ENCODE measurements at places on chromosomes 12 and 14.
A peak's percentile ranks its signal among the peaks of the same experiment; 100 is the strongest.

GRCh38 chr12:28035500-28035899, 63.0 kb upstream of the PTHLH start:
- DNase-seq: peak; percentile 26

DNA sequence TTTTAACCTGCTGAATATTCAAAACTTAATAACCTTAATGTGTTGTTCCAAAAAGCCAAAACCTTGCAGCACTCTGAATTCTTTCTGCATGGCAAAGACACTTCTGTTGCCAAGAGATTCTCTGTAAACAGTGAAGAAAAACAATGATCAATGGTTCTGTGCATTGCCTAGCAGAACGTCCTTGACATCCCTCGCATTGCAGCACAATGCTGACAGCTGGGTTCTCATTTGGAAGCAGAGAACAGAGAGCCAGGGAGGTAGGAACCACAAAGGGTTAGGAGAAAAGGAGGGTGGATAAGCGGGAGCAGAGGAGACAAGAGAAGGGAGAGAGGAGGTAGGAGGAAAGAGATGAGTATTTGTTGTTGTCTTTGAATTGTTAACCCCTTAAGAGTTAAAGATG, 501.1 kb downstream of the NAV3 start:
- DNase-seq: no peak

- no peak for DNase-seq
Observed at GRCh38 chr12:82930301-82930700, 243.6 kb downstream of the TMTC2 start.

DNA sequence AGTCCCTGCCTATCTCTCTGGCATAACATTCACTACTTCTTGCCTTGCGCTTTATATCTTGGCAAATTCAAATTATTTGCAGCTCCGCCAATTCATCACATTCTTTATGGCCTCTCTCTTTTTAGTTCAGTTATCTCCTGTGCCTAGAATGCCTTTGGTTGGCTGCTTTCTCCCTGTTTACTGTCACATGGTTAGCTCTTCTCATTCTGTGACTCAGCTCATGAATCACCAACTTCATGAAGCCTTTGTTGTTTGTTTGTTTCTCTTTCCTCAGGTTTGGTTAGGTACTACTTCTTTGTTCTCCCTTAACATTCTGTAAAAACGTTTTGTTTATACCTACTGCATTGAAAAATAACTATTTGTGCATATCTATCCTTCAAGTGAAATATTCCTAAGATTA, 376.5 kb upstream of the GARIN6 start:
- DNase-seq: peak; percentile 57

DNA sequence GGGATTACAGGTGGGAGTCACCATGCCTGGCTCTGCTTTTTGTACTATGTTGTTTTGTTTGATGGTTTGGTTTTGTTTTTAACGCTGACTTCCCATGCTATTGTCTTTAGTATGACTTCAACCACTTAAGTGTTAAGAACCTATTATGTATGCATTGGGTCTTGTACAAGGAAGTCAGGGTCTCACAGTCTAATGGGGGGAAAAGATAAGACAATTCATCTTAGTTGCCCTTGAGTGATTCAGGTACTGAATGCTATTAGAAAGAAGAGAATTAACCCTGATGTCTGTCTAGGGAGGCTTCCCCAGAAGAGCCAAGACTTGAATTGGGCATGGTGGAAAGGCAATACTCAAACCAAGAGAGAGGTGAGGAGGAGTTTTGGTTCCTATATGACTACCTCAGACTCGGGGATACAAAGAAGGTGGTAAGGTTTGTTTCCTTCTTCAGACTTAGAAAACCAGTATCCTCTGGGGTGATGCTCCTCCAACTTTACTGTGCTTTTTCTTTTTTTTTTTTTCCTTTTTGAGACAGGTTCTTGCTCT, 64.6 kb downstream of the SUSD6 start:
- DNase-seq: no peak

DNA sequence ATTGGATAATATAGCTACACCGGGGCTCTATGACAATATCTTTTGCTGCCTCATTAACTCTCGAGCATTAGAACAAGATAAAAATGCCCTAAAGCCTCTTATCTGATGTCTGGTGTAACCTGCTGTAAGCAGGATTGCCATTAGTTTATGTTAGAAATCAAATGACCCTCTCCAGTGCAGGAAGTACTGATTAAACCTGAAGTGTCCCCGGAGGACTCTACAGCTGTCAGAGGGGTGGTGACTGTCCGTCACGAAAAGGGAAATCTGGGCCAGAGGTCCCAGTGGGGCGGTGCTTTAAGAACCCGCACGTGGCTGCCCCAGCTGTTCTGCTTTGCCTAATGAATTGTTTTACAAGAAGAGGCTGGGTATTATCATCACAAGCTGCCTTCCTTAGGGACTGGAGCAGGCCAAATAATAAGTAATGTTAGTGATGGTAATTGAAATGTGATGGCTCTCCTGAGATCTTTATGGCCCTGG, 55.7 kb downstream of the LIN52 start:
- no peak for DNase-seq

- DNase-seq: no peak
Observed at GRCh38 chr14:88243946-88244345, 79.1 kb downstream of the KCNK10 start.

DNA sequence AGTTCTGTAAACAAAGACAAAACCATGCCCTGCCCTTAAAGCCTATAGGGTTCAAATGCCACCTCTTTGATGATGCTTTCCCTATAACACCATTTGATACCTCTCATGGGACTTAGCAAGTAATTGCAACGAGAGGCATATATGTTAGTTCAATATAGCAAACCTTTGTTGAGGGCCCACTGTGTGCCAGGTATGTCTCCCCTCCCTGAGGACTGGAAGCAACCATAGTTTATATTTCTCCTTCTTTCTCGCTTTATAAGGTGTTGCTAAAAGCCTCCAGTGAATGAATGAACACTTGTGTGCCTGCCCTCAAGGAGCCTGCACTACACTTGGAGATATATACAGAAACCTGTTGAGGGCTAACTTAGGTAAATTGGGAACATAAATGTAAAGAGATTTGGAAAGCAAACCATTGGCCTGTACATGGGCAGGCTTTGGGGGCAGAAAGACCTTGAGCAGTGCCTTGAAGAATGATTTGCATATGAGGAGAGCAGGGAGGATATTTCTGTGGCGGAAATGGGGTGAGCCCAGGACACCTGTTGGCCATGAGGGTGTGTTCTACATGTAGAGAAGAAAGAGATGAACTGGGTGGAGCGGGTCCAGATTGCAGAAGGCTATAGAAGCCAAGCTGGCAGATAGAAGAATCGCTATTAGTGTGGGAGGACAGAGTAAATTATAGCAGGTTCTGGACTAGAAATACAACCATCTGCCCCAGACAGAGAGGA, 1.8 kb upstream of the CKAP4 start:
- DNase-seq: no peak

GRCh38 chr12:123139926-123140675, 10.8 kb downstream of the PITPNM2 start:
- DNase-seq: peak; percentile 50

GRCh38 chr12:27005495-27005894, 8.7 kb downstream of the TM7SF3 start:
- DNase-seq: no peak

GRCh38 chr12:95337146-95337545, 119.5 kb downstream of the VEZT start:
- no peak for DNase-seq

DNA sequence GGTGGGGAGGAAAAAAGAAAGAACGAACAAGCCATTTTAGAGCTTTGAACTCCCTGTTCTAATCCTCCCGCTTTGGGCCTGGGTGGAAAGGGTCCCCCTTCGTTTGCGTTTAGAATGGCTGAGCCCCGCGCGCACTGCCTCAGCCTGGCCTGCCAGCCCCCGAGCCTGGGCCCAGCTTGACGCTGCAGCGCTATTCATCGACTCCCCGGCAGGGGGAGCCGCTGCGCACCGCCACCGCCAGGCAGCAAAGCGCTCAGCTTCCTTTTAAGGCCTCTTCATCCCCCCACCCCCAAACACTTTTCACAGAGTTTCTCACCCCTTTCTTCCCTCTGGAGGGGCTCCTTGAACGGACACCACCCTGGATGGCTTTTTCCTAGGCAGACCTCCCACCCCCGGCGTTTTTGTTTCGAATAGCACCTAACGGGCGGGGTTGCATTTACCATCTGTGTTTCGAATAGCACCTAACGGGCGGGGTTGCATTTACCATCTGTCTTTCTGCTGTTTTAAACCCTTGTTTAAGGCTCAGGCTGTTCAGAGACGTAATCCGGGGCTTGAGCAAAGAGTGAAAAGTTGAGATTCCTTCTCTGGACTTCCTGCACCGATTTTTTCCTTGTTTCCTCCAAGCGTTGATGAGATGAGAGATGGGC, 56.4 kb upstream of the PIWIL1 start:
- DNase-seq: no peak

GRCh38 chr12:78331181-78331580, 500.5 kb downstream of the NAV3 start:
- DNase-seq: no peak

GRCh38 chr12:100442403-100442802, 31.3 kb upstream of the NR1H4 start:
- DNase-seq: peak; percentile 16

DNA sequence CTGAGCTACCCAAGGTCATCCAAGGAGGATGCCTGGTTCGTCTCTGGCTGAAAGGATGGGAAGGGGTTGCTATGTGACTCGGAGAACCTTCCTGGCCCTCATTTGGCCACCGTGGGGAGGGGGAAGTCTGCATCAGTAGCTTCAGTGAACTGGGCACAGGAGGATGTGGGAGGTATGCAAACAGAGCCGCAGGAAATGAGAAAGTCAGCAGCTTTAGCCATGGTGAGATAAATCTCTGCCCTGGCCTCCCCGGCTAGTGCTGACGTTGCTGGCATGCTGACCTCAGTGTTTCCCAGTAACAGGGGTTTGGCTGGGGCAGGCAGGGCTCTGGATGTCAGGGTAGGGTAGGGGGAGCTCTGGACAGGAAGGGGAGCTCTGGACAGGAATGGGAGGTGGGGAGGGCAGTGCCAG, 2.3 kb upstream of the CEBPE start:
- peak; percentile 78 for DNase-seq

DNA sequence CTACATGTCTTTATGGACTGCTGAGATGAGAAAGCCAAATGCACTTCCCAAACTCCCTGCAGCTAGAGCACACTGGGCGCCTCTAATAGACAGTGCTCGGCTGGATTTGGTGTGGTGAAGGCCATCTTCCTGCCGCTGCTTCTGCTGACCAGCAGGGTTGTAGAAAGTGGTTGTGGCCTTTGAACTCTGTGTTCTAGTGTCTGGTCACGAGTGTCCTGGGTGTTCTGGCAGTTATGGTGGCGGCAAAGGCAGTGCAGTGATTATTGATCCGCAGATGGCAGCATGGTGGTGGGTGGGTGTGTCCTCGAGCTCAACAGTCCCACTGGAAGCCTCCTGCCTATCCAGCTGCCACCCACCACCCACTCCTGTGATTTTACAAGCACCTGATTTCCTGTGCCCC, 43.4 kb downstream of the SMIM41 start:
- no peak for DNase-seq

GRCh38 chr12:57985685-57986084, 44.3 kb downstream of the ATP23 start:
- DNase-seq: no peak

- DNase-seq: no peak
Observed at GRCh38 chr12:31929027-31929526, 30.1 kb upstream of the RESF1 start.

- DNase-seq: peak; percentile 20
Observed at GRCh38 chr14:67510836-67511235, 22.3 kb upstream of the PLEKHH1 start.

DNA sequence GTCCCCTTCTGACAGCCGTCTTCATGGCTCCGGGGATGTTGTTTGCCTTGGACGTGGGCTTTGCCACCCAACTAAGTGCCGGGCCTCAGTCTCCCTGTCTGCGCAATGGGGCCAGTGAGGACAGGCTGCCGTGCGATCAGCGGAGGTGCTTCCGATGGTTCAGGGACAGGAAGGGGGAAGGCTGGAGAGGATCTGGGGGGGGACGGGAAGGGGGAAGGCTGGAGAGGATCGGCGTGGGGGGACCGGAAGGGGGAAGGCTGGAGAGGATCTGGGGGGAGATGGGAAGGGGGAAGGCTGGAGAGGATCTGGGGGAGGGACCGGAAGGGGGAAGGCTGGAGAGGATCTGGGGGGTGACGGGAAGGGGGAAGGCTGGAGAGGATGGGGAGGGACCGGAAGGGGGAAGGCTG, 3.4 kb downstream of the MMP17 start:
- DNase-seq: peak; percentile 26

DNA sequence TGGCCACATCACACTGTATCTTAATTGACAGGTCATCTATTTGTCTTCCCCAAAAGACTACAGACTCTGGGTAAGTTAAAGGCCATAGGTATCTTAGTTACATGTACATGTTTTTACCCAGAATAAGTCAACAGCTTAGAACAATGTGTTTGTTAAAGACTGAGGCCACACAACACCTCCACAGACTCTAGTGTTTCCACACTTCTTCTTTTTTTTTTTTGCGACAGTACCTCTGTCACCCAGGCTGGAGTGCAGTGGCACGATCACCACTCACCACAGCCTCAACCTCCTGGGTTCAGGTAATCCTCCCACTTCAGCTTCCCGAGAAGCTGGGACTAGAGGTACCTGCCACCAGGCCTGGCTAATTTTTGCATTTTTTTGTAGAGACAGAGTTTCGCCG, 1.3 kb downstream of the GPN3 start:
- DNase-seq: no peak

All from astrocyte of the hippocampus (primary cell).